ENCODE measurements at places on chromosomes 12 and 14.
A peak's percentile ranks its signal among the peaks of the same experiment; 100 is the strongest.

DNA sequence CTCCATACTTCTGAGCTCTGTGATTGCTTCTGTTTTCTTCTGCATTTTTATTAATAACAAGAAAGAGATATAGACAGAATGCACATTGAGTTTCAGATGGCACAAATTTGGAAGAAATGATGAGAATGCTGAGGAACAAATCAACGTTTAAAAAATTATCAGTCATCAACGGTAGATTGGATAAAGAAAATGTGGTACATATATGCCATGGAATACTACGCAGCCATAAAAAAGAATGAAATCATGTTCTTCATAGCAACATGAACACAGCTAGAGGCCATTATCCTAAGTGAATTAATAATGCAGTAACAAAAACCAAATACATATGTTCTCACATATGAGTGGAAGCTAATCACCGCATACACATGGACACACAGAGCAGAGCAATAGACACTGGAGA, 81.8 kb downstream of the DUSP6 start:
- DNase-seq, result no peak

DNA sequence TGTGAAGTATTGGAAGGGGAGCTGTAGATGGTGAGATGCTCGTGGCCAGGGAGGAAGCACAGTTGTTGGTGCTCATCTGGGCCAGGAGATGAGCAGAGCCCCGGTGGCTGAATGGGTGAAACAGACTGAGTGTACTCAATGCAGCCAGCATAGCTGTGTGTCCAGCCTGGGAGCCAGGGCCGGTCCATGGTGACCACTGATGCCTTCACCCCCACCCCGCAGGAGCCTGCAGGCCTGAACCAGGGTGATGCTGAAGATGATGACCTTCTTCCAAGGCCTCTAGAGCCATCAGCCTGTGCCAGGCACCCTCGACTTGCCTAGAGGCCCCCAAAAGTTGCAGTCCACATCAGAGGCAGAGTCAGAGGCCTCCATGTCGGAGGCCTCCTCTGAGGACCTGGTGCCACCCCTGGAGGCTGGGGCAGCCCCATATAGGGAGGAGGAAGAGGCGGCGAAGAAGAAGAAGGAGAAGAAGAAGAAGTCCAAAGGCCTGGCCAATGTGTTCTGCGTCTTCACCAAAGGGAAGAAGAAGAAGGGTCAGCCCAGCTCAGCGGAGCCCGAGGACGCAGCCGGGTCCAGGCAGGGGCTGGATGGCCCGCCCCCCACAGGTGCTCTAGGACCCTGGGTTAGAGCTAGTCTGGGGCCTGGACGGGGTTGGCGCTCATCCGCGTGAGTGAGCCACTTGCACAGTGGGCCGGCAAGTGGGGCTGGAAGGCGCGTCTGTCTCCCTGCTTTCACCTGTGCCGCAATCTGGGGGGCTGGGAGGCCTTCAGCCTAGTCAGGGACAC, 3.0 kb downstream of the TNFAIP2 start:
- DNase-seq, result no peak

GRCh38 chr12:96218989-96219678, 25.0 kb downstream of the ELK3 start:
- DNase-seq, result no peak

- peak; percentile 46 for DNase-seq
These were observed 59.9 kb downstream of the STXBP6 start for GRCh38 chr14:24990050-24990449.

DNA sequence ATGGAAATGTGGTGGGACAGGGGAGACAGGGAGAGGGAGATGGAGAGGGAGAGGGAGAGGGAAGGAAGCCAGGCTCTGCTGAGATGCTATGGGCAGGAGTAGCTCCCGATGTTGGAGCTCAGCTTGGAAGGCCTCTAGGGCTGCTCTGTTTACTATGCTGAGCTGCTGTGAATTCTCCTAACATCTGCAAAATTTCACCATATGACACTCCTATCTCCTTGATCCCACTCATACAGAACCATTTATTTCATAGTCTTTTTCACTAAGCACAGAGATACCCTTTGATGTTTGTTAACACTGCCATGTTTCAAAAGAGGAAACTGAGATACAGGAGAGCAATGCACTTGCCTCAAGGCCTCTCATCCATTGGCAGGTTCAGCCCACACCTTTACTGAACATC, 60.7 kb downstream of the C12orf75 start:
- DNase-seq, result no peak

GRCh38 chr14:92532490-92533163, 19.0 kb downstream of the RIN3 start:
- DNase-seq, result no peak

GRCh38 chr12:33614630-33615029, 175.0 kb upstream of the SYT10 start:
- DNase-seq, result no peak

DNA sequence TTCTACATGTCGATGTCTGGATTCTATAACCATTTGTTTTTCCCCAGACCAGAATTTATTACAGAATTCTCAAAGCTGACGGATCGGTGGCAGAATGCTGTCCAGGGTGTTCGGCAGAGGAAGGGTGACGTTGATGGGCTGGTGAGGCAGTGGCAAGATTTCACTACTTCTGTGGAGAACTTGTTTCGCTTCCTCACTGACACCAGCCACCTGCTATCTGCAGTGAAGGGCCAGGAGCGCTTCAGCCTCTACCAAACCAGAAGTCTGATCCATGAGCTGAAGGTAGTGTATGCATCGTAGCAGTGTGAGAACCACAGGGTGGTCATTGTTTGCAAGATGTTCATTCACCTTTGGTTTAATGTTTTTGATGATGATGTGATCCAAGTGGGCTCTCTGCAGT, 124.0 kb downstream of the ESR2 start:
- DNase-seq, result no peak

- DNase-seq, result no peak
These were observed 2.7 kb downstream of the MAPK1IP1L start for GRCh38 chr14:55054098-55054497.

- DNase-seq, result no peak
These were observed 67.2 kb upstream of the TMEM263 start for GRCh38 chr12:106888348-106888970.

DNA sequence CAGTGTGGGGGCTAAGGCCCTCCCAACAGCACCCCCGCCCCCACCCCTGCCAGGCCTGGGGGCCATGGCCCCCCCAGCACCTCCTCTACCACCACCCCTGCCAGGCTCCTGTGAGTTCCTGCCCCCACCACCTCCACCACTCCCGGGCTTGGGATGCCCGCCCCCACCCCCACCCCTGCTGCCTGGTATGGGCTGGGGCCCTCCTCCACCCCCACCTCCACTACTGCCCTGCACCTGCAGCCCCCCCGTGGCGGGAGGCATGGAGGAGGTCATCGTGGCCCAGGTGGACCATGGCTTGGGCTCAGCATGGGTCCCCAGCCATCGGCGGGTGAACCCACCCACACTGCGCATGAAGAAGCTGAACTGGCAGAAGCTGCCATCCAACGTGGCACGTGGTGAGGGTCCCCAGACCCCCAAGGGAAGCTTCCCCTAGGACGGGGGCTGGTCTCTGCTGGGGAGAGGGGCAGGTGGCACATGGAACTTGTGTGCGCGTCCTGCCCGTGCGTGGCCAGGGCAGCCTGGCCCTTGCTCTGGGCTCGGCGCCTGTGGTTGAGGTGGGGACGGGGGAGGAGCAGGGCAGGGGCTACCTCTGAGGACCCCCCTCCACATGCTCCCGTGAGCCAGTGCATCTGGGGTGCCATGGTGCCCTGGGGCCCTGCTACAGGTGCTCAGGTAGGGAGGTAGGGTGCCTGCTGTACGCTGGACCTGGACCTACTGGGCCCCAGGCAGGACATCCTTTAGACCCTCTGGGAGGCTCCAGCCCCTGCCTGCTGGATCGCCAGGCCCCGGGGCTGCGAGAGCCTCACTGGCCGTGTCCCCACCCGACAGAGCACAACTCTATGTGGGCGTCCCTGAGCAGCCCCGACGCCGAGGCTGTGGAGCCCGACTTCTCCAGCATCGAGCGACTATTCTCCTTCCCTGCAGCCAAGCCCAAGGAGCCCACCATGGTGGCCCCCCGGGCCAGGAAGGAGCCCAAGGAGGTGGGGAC, 16.1 kb upstream of the ADSS1 start:
- no peak for DNase-seq

GRCh38 chr14:62706217-62706616, 339.0 kb downstream of the KCNH5 start:
- DNase-seq, result no peak

DNA sequence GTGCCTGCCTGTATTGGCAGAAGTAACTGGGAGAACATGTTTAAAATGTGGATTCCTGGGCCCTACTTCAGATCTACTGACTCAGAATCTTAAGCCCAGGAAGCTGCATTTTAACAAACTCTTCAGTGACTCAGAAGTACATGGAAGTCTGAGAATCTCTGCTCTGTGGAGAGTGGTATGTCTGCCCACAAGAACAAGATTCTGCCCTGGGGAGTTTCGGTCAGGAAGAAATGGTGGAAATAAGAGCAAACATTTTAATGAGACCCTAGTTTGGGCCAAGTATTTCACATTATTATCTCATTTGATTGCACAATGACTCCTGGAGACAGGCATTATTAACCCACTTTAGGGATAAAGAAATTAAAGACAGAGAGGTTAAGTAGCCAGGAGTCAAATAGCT, 8.2 kb downstream of the ALDH1L2 start:
- DNase-seq, result no peak

- no peak for DNase-seq
These were observed 908.4 kb upstream of the NOVA1 start for GRCh38 chr14:27506272-27506671.

DNA sequence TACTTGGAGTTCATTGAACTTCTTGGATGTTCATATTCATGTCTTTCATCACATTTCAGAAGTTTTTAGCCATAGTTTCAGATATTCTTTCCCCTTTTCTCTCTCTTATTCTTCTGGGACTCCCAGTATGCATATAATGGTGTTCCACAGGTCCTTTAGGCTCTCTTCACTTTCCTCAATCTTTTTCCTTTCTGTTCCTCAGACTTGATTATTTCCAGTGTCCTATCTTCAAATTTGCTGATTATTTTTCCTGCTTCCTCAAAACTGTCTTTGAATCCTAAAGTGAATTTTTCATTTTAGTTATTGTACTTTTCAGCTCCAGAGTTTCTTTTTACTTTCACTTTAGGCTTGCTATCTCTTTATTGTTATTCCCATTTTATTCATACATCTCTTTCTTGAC, 8.8 kb upstream of the ZFP36L1 start:
- DNase-seq, result no peak

DNA sequence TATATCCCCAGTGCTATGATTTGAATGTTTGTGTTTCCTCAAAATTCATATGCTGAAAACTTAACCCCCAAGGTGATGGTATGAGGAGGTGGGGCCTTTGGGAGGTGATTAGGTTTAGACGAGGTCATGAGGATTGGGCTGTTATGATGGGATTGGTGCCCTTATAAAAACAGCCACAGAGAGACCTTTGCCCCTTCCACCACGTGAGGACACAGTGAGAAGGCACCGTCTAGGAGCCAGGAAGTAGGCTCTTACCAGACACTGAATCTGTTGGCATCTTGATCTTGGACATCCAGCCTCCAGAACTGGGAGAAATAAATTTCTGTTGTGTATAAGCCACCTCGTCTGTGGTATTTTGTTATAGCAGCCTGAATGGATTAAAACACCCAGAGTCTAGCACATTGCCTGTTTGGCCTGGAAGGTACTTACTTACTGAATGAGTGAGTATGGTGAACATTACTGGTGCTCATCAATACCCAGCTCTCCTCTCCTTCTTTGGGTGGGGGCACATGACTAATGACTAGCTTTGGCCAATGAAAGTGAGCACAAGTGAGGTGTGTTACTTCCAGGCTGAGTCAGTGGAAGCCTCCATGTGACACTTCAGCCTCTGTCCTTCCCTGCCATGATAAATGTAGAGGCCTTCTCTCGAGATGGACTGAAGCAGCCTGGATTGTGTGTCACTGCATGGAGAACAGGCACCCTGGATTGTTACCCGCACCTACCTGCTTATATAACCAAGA, 72.4 kb upstream of the CHST11 start:
- DNase-seq, result no peak

- DNase-seq, result no peak
These were observed 1366.8 kb upstream of the TMEM132C start for GRCh38 chr12:126899926-126900792.

DNA sequence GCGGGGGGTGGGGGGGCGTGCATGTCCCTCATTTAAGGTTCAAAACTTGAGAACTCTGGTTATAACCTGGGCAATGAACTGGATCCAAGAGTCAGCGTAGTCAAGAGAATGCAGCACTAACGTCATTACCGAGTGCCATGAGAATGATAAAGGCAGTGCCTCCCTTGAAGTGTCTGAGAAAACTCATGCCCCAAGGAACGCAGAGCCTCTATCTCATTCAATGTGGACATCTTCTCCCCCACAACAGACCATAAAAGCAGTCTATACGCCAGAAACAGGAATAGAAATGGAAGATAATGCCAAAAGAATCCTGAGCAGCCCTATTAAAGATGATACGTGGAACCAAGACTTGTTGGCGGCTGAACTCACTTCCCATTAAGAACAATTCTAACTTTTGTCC, 208.6 kb downstream of the MED13L start:
- no peak for DNase-seq

GRCh38 chr12:63047146-63047545, 103.9 kb downstream of the AVPR1A start:
- no peak for DNase-seq

- no peak for DNase-seq
These were observed 903.2 kb downstream of the AACS start for GRCh38 chr12:125968413-125968812.

GRCh38 chr12:94872671-94872970, 130.9 kb downstream of the NDUFA12 start:
- DNase-seq, result no peak

- peak; percentile 63 for DNase-seq
These were observed 51.0 kb upstream of the SRSF5 start for GRCh38 chr14:69715725-69716477.

DNA sequence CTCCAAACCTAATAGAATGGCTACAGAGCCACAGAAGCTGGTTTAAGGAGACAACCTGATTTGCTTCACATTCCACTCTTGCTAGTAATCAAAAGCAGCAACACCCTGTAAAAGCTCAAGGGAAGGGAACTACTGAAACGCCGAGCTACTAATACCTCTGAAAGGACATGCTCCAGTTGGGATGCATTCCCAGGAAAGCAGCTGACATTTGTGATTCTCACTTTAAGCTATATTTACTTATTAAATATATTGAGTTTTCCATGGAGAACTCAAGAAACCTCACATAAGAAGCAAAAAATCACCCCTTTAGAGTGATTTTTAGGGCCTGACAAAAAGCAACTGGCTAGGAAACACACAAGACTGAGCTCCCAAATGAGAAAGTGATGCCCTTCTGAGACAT, 1073.0 kb upstream of the FLRT2 start:
- DNase-seq, result no peak

DNA sequence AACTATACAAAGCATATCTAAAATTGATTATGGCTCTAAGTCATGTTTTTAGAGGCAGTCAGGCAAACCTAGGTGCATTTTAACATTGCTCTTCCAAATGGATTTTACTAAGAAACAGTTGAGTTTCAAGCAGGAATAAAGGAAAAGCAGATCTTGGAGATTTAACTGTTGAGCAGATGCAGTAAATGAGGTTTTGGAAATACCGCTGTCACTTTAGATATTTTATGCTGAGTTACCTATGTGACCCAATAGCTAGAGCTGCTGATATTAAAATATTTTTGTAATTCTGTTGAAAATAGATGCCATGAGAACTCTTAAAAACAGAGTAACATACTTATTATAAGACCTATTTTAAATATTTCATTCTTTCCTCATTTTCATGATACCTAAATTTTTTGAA, 181.4 kb downstream of the SYT1 start:
- DNase-seq, result no peak
